ENCODE measurements at places on chromosomes 2 and 18.

DNA sequence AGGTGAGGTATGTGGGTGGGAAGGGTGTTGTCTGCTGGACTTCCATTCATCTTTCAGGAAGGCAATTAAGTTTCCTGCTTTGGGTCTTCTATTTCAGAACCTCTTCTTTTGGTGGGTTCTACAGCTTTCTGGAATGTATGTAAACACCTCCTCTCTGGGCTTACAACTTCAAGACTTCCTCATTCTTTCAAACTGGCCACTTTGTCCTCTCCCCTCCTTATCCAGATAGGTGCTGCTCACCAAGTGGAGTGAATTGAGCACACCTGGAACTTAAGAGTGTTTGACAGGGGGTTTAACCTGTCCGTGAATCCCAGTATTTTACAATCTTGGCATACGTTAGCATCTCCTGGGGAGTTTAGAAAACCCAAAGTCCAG, 5.2 kb upstream of the MRPL33 start:
- DNase-seq: no peak

- no peak for DNase-seq
Observed at GRCh38 chr2:147135376-147135775, 709.5 kb upstream of the ACVR2A start.

DNA sequence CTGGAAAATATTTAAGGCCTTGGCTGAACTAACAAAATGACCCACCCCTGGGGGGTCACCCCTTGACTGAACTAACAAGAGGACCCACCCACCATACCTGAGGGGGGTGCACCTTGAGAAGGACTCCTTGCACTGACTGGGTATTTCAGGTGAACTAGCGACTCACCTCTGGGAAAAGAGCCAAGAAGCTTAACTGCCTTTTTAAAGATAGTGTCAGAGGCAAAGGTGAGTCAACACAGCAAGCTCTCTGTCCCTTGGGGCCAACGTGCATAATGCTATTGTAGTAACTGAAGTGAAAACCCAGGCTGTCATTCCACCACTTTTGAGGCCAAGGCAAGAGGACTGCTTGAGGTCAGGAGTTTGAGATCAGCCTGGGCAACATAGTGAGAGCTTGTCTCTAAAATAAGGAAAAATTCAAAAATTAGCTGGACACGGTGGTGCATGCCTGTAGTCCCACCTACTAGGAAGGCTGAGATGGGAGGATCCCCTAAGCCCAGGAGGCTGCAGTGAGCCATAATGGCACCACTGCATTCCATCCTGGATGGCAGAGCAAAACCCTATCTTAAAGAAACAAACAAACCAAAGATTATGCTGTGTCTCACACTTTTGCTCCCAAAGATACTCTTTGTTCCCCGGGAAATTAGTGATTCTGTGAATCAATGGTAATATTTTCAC, 36.4 kb upstream of the ZCCHC2 start:
- DNase-seq: no peak

GRCh38 chr18:74155276-74155675, 7.0 kb downstream of the TIMM21 start:
- DNase-seq: no peak

DNA sequence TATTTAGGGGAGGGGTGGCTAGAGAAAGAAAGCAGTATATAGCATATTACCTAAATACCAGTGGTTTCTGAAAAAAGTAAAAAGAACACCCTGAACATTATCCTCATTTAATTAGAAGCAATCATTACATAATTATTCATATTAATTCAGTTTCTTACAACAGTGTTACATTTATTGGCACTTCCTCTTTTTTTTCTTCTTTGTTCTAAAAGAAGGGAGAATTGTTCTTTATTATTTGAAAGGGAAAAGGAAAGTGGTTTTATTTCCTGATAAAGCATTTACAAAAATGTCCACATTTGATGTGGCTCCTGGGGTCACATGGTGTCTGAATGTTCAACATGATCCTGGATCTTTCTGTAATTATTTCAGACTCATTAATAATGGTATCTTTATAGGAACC, 254.9 kb upstream of the ZEB2 start:
- DNase-seq: no peak

DNA sequence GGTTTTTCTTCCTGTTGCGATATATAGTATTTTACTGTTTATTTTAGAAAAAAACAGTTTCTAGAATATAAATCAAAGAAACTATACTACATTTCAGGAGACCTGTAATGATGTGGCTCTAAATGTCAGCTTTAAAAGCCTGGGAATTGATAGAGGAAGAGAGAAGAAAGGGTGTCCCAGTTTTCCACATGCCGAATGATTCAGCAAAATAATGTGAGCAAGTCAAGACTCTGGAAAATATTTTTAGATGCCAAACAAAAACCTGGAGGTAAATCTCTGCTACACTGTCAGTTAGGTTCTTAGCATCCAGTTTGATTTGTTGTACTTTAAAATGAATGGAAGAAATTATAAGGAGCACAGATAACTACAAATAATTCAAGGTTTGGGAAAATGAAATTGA, 67.1 kb upstream of the DSG1 start:
- no peak for DNase-seq

DNA sequence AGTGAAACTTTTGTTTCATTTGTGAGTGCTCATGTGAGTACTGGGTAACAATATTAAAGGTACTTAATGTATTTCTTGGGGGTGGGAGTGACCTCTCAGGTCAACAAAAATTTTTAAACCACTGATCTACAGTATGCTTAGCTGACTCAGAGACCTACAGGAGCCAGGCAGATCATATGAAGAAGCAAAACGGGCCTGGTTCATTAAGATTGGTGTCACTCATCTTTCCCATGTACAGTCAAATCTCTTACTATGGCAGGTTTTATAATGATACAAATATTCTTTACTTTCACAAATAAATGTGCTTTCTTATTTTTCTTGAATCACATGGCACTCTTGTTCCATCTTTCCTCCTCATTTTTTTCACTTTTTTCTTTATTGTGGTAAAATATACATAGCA, 7.7 kb upstream of the TMSB10 start:
- DNase-seq: no peak

DNA sequence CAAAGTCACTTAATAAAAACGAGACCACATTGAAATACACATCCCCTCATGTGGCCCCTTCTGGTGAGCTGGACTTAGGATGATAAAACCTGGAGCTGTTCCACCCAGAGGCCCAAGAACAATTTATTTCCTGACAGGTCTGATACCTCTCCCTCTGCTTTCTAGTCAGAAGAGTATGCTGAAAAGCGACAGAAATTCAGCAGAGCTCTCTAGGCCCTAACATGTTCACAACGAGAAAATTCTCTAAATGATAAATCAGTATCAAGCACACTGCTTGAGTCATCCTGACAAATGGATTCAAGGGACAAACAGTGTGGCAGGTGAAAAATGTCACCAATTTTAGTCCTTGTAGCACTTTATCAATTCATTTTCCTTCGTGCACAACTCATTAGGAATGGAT, 233.5 kb downstream of the PID1 start:
- no peak for DNase-seq

DNA sequence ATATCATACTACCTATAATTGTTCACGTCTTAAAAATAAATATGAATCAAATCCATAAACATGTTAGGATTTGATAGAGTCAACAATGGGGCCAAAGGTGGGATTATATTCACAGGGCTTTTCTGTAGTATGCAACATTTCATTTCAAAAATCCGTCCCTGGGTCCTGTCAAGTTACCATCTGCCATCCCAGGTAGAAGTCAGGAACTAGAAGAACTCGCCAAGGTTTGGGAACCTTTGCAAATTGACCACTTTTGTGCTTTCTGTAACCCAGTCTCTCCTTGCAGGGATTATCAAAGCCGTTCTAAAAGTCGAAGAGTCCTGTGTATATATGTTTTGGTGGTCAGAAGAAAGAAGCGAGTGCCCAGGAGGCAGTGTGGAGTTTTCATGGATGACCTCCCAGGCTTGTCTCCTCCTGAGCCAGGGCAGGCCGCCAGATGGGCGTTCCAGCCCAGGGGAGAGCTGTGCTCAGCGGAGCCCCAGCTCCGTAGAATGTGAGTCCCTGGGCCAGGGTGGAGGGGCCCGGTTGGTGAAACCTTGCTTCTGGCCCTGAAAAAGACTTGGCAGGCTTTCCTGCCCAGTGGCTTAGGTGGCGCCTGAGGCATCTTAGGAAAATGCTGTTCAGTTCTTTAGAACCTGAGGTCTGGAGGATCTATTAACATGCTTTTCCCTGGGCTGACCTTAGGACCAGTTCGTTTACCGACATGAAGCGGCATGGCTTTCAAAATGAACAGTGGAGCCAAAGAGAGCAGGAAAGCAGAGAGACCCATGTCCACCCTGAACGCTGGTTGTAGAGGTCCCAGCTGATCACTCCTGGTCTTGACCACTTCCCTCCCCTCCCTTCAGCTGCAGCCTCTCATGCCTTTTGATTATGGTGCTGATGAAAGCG, 69.2 kb downstream of the LONRF2 start:
- DNase-seq: no peak

DNA sequence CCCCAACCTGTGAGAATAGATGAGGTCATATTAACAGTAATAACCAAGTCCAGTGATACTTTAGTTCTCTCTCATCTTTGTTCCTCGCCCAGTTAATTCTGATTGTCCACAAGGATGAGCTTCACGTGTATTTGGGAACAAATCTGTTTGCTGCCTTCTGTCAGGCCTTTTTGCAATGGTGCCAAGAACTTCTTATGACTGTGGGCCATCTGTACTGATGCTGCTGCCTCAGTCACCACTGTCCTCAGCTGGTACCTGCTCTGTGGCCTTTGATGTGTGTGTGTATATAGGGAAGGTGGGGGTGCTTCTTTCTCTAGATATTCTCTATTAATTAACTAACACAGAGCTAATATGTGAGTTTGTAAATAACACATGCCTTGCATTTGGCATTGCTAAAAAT, 392.9 kb downstream of the TGIF1 start:
- no peak for DNase-seq

DNA sequence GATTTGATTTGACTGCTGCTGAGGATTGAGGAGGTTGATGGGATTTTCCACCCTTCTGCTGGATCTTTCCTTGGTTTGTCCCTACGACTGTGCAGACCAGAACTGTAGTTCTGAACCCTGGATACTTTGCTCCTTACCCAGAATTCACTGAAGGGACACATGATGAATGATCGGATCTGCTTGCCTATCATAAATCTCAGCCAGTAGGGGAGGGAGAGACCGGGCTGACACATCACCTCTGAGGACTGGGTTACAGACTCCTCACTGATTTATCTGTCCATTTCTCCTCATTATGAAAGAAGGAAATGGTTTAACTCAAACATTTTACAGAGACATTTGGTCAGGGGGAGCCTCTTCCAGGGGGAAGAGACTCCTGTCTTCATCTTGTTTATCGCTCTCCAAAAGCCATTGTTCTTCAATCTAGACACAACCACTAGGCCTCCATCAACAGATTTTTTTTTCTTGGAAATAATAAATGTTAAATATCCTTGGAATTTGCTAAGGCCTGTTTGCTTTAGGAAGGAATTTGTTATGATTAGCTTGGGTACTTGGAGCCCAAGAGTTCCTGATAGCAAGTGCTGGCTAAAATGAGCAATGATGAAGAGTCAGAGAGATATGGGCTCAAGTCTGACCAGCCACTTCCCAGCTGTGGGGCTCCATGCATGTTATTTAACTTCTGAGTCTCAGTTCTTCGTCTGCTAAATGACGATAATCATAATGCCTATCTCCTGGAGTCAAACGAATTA, 925.5 kb downstream of the SLC4A3 start:
- no peak for DNase-seq

DNA sequence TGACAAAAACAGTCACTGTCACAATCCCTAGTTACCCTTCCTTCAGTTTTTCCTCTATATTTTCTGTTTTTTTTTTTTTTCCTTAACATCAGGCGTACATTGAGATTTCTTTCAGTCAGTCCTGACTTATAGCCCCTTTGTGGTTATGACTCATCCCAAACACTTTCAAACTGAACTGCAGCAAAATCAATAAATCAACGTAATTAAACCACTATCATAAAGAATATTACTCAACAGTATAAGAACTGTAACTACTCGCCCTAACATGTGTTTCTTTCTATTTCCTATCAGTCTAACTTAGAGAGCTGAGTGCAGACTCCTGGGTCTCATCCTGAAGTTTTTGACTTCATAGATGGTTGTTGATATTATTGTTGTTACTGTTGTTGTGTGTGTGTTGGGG, 523.5 kb downstream of the LRRTM4 start:
- DNase-seq: no peak

- no peak for DNase-seq
Observed at GRCh38 chr2:54601339-54601738, 122.1 kb upstream of the EML6 start.

GRCh38 chr2:65353927-65354326, 78.5 kb downstream of the SPRED2 start:
- no peak for DNase-seq

DNA sequence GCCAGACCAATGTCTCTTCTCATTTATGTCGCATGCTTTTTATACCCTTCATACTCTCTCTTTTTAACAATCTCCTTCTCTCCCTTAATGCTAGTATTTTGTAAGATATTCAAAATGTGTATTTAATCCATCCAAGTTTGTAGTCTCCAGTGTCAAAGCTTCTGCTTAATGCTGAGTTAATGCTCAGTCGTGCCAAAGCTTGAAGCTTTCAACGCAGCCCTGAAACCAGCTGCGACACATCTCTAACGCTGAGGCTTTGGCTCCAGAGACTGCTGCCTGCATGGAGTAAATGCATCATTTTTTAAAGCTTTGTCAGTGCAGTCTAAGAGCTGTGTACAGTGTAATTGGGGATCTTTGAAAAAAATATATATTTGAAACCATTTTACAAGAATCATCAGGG, 2108.8 kb upstream of the PIK3C3 start:
- DNase-seq: no peak

GRCh38 chr2:61582165-61582564, 44.0 kb upstream of the XPO1 start:
- no peak for DNase-seq

GRCh38 chr18:71327850-71328249, 1039.0 kb downstream of the SOCS6 start:
- DNase-seq: no peak

GRCh38 chr18:51426996-51427395, 229.5 kb upstream of the MEX3C start:
- DNase-seq: no peak

DNA sequence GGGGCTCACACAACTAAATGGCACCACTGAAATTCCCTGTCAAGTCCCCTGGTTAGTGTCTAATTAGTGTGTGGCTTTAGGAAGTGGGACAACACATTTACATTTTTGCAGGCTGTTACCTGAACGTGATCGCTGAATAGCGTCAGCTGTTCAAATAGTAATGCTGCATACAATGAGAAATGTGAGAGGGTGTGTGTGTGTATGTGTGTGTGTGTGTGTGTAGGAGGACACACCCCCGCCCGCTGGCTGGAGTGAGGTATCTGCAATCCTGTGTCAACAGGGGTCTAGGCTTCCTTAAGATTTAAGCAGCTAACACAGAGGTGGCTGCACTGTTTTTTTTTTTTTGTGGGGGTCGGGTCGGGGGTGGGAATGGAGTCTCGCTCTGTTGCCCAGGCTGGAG, 4.8 kb upstream of the LYPD6B start:
- DNase-seq: no peak

- no peak for DNase-seq
Observed at GRCh38 chr2:37582481-37583220, 88.8 kb downstream of the CDC42EP3 start.
